Stimulated activated CD8-positive, alpha-beta memory T cell treated with anti-CD3 and anti-CD28 coated beads, Interleukin-4, amount 100 ng/mL, for 1 hour (primary cell): ENCODE measurements at places on chromosomes 6 and 20.

- no peak for DNase-seq
Measured at GRCh38 chr20:46351357-46352058, 43.2 kb upstream of the CDH22 start.

GRCh38 chr6:35223396-35223795 is 9.6 kb downstream of the SCUBE3 start:
- DNase-seq: no peak

DNA sequence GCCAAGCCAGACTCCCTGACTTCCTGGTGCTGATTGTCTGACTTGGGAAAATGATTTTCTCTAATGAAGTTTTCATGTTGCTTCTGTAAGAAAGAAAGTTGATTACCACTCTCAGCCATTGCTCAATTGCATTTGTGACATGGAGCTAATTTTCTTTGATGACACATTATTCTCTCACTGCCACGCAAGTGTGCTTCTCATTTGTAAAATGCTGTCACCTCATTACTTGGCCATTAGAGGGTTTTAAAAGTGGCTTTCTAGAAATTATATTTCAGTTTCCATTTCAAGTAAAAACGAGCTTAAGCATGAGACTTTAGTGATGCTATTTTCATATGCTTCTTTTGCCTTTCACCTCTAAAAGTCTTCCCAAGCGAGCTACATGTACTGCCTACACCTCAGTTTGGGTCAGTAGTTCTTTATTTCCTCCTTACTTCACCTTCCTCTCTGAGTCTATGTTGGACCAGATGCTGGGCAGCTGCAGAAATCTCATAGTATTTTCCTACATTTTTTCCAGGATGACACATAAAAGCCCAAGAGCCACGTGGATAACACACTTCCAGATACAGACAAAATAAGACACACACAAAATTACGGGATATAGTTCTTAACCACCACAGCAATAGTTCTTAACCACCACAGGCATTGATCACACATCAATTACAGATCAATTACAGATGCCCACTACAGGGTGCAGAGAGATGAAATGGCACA is 6.3 kb upstream of the FAM210B start:
- no peak for DNase-seq

DNA sequence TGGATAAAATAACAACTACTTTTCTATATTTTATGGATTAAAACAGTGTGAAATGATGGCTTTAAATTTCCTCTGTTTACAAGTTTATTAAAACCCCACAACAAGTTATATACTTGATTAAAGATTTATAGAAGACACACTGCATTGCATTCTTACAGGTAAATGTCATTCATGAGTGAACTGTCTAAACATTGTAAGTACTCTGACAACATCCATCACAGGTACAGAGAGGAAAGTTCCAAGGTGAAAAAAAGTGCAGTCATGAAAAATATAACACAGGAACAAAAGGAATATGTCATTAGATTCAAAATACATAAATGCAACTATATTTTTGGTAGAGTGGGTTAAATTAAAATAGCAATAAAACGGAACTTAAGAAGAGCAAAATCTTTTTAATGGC is 156.9 kb downstream of the KHDRBS2 start:
- DNase-seq: no peak

- DNase-seq: no peak
Measured at GRCh38 chr6:12594530-12594893, 122.1 kb upstream of the PHACTR1 start.

- no peak for DNase-seq
Measured at GRCh38 chr6:47310131-47310480, 401 bp upstream of the TNFRSF21 start.

DNA sequence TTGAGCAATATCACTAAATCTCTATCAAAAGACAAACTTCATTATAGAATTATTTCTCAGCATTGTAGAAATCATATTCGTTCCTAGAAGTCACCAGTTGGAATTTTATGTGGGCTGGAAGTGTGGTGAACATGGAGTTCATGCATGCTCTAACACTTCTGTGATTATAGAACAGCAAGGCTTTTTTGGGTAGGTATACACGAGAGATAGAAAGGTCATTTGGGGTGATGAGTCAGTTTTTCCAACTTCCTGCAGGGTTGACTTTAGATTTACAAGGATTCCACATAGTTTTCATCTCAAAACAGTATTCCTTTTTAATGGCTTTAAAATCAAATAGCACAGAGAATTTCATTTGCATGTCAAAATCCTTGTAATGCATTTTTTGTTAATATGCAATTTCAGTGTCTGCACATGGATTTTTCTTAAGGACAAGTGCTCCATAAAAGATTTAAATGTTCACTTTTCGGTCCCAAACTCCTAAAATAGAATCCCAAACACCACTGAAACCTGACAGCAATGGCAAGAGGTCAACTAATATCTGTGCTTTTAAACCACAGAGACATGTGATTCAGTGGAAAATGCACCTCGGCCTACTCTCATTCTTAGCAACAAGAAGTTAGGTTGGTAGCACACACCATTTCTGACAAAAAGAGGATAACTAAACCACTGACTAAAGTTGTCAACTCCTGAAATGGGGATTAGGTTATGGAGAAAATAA is 211.0 kb downstream of the MOXD1 start:
- DNase-seq: no peak

DNA sequence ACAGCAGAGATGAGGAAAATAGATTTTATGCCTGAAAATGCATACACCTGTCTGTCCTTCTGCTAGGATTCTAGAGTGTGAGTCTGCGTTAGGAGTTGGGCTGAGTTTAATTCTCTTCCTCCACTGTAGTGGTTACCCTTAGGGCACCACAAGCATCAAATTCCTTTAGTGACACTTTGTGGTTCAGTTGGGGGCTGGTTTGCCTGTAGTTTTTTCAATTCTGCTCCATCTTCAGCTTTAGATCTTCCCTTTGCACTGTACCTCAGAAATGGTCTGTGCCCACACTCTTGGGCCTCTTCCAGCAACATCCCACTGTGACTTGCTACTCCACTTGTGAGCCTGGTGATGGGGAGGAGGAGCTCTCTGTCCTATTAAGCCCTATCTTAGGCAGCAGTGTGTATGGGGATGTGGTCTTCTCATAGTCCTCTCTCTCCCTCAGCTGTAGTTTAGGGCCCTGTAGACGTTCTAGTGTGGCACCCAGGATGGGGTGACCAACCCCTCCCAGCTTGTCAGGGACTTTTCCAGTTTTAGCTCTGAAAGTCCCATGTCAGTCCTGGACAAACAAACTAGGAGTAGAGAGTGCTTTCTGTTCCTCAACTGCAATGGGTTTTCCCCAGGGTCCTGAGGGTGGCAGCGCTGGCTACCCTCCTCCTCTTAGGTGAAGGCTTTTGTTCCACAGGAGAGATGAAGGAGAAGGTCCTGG is 19.7 kb upstream of the OGFRL1 start:
- DNase-seq: no peak

- DNase-seq: no peak
Measured at GRCh38 chr6:101534821-101535220, 141.3 kb downstream of the GRIK2 start.

DNA sequence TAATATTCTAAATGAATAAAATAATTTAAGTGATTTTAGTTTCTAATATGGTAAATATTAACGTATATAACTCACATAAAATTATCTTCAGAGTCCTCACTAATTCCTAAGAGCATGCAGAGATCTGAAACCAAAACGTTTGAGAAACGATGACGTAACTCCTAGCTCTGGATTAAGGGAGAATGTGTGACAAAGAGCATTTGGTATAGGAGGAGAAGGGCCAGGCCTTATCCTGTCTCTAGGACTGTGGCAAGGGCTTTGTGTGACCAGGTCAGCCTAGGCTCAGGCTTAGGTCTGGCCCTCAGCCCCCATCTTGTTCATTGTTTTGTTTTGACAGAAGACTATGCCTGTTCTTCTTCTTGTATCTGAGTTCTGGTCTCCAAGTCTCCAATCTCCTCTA is 19.2 kb upstream of the POLR1H start:
- DNase-seq: no peak

DNA sequence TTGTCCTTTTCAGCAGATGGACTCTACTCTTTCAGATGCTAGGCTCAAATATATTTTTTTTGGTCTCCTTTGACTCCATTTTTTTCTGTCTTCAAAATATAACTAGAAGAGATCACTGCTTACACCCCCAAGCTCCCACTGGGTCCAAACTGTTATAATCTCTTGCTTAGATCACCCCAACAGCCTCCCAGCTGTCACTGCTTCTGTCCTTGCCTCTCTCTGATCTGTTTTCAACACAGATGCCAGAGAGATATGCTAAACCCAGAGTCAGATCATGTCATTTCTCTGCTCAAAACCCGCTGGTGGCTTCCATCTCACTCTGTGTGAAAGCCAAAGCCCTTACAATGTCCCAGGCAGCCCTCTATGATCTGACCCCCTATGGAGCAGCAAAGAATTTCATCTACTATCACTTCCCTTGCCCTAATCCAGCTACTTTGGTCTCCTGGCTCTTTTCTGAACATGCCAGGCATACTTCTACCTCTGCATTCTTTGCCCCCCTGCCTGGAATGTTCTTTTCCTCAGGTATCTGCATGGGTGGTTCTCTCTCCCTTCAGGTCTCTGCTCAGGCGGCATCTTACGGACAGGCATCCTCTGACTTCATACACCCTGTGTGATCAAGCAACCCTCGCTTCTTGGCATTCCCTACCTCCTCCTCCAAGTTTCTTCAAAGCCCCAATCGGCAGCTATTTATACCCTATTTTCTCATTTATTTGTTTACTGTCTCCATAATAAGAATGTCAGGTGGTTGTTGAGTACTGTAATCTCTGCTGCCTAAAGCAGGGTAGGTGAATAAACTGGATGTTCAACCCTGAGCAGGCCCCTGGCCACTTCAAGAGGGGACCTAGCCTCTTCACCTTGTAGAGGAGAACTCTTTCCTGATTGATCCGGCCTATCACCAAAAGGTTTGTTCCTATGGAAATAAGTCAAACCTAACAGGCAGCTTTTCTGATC is 43.6 kb upstream of the SLC4A11 start:
- no peak for DNase-seq

DNA sequence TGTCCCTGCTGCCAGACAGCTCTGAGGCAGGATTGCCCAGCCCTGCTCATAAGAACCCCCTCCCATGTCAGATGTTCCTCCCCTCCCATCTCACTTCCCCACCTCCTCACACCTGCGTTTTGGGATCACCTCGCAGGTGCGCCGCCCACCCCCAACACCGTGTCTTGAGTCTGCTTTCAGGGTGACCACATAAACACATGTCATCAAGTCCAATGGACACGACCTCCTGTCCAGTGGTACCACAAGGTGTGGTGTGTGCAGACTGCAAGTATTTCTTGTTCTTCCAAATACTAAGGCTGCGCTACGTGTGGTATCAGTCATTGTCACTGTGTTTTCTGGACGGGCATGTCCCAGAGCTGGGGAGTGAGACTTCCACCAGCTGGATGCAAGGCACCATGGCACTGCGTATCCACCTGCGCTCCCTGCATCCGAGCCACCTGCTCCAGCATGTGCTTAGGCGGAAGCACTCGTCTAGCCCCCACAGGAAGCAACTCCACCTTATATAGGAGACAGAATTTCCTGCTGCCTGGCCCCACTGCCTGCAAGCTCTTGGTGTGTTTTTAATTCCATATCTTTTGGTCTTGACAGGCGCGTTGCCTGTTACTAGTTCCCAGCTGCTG is 119.7 kb upstream of the NXT1 start:
- DNase-seq: no peak

- no peak for DNase-seq
Measured at GRCh38 chr6:108589244-108589791, 28.6 kb downstream of the FOXO3 start.

DNA sequence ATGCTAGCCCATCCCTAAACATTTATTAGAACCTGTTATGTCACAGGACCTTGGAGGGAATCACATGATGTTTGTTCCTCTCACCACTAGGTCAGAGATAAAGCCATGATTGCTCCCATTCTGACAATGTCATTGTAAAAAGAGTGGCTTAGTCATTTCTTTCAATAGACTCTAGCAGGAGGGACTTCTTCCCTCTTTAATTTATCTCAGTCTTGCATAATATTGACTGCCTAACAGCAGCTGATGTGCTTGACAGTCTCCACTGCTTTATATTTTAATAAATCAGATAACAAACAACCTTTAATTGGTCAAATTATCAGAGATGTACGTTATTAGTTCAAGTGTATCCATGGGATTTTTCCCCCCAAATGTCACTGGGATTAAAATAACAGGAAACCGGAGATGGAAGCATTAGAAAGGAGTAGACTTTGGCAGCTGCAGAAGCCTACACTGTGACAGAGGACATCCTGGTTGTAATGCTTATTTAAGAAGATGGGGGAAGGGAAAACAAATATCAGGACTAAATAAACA is 39.6 kb downstream of the LAMA4 start:
- DNase-seq: no peak

- DNase-seq: no peak
Measured at GRCh38 chr6:148272597-148272996, 70.0 kb upstream of the SASH1 start.

- no peak for DNase-seq
Measured at GRCh38 chr6:360764-361373, 30.7 kb upstream of the IRF4 start.

- no peak for DNase-seq
Measured at GRCh38 chr6:35427851-35428321, 24.3 kb upstream of the FANCE start.

DNA sequence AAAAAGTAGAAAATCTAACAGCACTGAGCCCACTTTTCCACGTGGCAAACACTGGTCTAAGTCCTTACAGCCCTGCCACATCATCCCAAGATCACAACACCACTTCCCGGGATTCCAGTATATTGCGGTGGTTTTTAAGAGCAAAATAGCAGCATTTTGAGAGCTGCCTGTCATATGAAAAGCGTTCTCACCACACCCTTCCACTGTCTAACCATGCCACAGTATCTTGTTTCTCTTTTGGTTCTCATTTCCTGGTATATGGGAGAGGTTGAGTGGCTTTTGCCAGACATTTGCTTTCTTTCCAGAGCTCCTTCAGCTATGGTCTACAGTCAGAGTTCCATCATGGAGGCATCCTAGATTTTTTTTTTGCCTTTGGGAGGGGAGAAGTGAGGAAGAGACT is 243.0 kb downstream of the TSHZ2 start:
- no peak for DNase-seq

- DNase-seq: no peak
Measured at GRCh38 chr6:28078050-28078449, 2.3 kb upstream of the ZNF165 start.

DNA sequence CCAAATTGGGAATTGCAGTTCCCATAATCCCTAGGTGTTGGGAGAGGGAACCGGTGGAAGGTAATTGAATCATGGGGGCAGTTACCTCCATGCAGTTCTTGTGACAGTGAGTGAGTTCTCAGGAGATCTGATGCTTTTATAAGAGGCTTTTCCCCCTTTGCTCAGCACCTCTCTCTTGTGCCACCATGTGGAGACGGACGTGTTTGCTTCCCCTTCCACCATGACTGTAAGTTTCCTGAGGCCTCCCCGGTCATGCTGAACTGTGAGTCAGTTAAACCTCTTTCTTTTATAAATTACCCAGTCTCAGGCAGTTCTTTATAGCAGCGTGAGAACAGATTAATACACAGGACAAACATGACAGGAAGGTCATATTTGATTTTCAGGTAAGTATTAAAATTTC is 25.3 kb upstream of the HECA start:
- DNase-seq: no peak

GRCh38 chr20:58605292-58606065 is 45.6 kb upstream of the STX16 start:
- DNase-seq: no peak
